ENCODE measurements at places on chromosomes 1 and 21.

- DNase-seq, result no peak
Observed at GRCh38 chr1:190169311-190170067, 308.2 kb downstream of the BRINP3 start.

DNA sequence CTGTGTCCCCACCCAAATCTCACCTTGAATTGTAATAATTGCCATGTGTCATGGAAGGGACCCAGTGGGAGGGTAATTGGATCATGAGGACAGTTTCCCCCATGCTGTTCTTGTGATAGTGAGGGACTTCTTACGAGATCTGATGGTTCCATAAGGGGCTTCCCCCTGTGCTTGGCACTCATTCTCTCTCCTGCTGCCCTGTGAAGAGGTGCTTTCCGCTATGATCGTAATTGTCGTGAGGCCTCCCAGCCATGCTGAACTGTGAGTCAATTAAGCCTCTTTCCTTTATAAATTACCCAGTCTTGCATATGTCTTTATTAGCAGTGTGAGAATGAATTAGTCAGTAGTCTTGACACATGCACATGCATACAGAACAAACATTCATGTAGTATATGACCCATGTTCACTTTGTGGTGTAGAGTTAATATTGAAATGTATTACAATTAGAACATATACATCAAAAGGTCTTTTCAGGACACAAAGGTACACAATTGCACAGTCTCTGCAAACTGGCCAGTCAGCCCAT, 16.9 kb upstream of the IFI16 start:
- no peak for DNase-seq

GRCh38 chr1:151199873-151200581, 1.7 kb downstream of the PIP5K1A start:
- DNase-seq, result peak; percentile 41

DNA sequence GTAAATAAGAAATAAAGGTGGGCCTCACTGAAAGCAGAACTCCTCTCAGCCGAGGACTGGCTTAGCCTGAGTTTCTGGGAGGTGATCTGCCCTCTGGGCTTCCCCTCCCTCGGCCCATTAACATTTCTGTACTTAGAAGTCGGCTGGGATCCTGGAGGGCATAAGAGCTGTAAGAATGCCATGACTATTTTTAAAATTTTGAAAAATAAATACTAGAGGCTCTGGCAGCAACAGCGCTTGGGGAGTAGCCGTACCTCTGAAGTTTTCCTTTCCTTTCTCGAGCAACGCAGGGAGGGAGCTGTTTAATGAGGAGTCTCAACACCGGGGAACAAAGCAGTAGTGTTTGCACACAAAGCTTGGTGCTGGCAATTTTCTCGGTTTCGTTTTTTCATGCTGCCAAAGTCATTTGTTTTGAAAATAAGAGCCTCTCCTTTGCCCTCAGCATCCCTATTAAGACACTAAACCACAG, 498.7 kb downstream of the SMYD3 start:
- DNase-seq, result no peak

GRCh38 chr21:42056996-42057689, 14.0 kb upstream of the UMODL1 start:
- no peak for DNase-seq

- DNase-seq, result no peak
Observed at GRCh38 chr1:246639732-246640131, 73.5 kb downstream of the CNST start.

DNA sequence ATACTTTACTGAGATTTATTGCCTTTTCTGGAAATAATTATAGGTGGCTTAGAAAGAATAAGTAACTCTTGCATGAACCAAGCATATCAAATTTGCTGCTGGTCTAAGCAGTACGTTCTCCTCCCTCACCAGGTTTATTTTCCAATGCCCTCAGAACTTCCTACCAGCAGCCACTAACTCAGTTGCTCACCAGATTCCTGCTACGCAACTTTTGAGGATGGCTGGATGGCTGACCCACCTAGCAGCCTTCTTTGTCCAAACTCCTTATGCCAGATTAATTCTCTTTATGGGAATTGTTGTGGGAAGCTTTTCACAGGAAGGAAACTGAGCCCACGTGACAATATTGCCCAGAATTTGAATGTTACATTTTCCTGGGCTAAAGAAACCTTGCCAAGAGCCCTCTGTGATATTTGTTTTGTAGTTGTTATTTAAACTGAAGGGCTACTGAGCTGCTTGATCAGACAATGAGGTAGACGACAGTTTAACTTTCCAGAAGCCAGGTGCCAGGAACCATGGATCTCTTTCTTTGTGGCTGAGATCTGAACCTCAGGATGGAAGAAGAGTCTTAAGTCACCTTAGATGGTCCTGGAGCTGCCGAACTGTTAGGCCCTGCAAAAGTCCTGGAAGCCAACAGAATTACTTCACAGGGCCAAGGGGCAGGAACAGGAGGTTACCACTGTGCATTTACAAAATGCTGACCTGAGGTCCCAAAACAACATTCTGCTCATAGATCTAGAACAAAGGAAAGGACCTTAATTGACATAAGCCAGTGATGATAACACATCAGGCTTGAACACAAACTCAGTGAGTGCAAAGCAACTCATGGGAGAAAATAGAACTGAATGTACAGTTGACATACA, 85.5 kb upstream of the ATP1A1 start:
- no peak for DNase-seq

DNA sequence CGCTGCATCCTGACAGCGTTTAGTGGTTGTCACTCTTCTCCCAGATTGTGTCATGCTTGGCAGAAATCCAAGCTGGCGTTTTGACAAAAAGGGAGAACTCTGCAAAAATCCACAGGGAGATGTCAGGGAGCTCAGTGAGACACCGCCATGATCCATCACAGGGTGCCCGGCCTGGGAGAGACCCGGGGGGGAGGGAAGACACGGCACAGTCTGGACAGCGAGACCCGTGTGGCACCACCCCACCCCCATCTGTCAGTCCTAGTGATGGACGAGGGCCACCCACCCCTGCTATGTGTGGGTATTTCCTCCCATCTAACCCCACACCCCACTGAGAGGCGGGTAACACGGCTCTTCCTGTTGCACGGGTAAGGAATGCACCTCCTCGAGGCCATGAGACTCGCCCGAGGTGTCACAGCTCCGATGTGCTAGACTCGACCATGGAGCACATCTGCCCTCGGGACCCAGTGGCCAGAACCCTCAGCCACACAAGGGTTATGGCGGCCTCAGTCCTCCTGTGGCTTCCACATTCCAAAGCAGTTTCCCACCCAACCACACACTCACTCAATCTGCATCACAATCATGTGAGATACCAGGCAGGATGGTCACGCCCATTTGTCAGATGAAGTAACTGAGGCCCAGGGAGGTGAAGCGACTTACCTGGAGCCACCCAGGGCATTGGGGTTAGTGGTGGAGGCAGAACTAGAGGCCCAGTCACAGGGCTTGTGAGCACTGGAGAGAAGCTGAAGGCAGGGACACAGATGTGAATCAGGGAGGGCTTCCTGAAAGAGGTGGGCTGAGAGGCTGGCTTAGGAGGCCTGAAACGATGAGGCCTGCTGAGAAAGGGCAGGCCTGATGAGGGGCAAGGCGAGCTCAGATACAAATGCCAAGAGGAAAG, 688.5 kb downstream of the MATN1 start:
- no peak for DNase-seq

DNA sequence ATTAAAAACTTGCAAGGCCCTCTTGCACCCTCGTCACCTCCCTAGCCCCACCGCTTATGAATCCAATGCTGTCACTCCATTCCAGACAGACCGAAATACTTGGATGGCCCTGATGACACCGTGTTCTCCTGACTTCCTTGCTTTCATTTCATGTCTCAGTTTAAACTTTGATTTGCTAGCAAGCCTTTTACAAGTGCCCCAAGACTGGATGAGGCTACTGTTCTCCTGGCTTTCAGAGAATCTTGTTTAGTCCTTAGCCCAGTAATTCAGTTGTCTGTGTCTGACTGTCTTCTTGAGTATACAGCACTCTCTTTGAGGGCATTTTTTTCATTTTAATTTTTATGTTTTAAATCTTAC, 824 bp upstream of the IFI44L start:
- no peak for DNase-seq

- DNase-seq, result no peak
Observed at GRCh38 chr1:206892351-206892984, 4.8 kb upstream of the IL24 start.

GRCh38 chr1:10380594-10381275, 18.1 kb upstream of the PGD start:
- DNase-seq, result no peak

DNA sequence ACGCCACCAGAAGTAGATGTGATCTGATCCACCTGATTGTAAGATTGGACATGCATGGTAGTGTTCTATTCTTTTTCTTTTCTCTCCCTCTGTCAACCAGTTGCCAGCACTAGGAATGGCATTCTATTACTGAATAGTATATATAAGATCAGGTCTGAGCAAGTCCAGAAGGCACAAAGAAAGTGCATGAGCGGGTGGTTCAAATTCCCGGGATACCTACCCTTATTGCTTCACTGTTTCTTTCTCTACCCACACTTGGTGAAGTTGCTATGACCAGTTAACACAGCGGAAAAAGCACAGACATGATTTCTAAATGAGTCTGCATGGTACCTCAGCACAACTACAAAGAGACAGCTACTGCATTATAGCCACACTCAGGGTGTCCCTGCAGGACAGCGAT, 64.0 kb downstream of the SLC9A1 start:
- no peak for DNase-seq

DNA sequence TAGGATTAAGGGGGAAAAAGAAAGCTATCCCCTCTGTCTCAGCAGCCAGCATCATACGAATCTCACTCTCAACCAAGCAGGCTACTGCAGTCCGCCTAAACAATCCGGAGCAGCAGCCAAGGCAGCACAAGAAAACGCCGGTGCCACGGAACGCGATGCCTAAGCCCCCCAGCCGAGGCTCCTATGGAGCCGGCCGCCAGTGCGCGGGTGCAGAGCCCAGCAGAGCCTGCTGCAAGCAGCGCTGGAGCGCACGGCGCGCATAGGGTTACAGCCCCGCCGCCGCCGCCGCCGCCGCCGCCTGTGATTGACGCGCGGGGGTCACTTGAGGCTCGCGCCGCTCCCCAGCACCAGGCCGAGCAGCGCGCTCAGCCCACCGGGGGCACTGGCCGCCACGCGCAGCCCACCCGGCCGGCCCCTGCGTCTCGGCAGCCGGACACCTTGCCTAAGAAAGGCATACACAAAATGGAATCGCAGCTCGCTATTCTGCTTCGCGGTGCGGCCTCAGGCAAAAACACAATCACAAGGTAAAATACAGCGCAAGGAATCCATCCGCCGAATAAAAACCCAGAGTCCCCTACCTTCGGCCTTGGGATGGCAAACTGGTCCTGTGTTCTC, 780 bp downstream of the HIVEP3 start:
- peak; percentile 59 for DNase-seq

DNA sequence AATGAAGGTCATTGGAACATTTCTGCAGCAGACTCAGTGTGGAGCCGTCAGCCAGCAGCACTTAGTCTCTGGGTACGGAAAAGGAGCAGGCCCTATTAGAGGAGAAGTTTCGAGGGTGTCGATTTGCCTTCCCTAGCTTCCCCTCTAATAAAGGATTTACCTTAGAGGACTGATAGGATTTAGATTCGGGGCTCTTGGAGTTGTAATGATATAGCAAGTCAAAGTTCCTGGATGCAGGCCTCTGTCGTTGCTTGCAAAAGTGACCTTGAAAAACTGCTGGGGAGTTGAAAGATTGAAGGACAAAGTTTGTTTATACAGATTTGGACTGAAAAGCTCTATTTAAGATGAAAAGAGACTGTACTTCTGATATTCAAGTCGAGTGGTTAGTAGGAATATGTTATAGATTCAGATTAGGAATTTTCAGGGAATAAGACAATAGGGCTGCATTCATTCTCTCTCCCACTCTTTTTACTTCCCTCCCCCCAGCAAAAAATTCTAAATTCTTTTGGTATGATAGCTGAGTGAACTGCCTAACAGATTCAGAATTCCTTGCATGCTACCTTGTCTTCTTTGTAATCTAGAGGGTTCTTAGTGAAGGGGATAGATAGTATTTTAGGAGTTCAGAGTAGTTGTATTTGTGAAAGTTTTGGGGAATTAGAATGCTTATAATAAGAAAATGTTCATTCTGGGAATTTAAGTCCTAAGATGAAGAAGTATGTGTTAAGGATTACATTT, 19.2 kb downstream of the NFYC start:
- no peak for DNase-seq

DNA sequence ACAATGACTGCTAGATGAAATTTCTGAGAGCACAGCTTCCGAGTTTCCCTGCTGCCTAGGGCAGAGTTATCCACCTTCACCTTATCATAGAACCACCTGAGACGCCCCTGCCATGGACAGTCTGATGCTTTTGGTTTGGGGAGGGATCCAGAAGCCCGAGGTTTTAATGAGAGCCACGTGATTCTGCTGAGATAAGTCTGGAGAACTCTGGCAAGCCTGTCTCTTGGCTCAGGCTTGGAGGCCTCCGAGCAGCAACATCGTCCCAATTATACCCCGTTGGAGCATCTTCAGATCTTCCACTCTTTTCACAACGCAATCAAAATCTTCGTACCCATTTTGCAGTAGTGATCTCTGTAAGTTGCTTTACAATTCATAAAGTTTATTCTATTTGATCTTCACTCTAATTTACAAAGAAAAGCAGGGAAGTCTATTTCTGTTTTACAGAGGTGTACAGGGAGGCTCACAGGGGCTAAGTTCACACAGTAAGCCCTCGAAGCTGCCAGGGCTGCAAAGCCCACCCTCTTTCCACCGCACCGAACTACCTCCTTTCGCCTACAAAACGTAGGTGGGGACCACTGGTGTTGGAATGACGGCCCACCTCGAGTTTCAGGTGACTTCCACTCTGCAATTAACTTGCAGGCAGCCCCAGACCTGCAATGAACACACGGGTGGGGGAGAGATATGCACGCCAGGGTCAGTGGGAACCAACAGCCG, 513 bp upstream of the HHAT start:
- no peak for DNase-seq

- peak; percentile 45 for DNase-seq
Observed at GRCh38 chr1:207362962-207363860, 41.7 kb downstream of the CD55 start.

Measured in activated CD8-positive, alpha-beta T cell treated with anti-CD3 and anti-CD28 coated beads for 36 hours (primary cell).